Activated CD4-positive, alpha-beta T cell treated with anti-CD3 and anti-CD28 coated beads, Interleukin-2, amount 10 ng/mL, durations not matched to agents 24 days and 14 days (primary cell): ENCODE measurements at places on chromosomes 11 and 22. TPM values are rescaled to one million over a fixed set of nuclear protein-coding genes. Genes with fewer than 3 reads are reported as not detected.

The OR6T1 gene
- total RNA-seq: not detected in 2 replicates

The KIF18A gene
- total RNA-seq: 15.4 and 15.5 TPM in 2 replicates

The IMMP1L gene
- 24.0 and 27.2 TPM in 2 replicates for total RNA-seq

The NNMT gene
- total RNA-seq: not detected in 2 replicates

The ACR gene
- not detected in 2 replicates for total RNA-seq

The TRIM34 gene
- total RNA-seq: 5.3 TPM in 2 replicates

The CYP2D6 gene
- total RNA-seq: 3.8 and 4.5 TPM in 2 replicates

GRCh38 chr11:112548641-112549040 is 288.0 kb upstream of the PLET1 start:
- DNase-seq: no peak

GRCh38 chr22:48456449-48456848 is 1371.2 kb downstream of the BRD1 start:
- DNase-seq: no peak

DNA sequence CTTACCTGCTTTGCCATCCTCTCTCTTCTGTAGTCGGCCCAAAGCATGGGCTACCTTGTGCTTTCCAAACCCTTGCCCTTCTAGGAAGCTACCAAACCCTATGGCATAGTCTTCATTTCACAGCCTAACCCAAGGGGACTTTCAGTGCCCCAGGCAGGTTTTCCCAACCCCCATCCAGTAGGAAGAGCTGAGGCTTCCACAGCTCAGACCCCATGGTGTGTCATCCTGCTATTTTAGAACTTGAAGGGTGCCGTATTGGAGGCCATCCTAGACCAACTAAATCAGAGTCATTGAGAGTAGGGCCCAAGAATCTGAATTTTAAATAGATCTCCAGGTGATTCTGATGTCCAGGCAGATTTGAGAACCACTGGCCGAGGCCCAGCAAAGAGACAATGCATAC is 31.9 kb upstream of the TUB start:
- no peak for DNase-seq

- peak; percentile 83 for DNase-seq
These were observed 17.9 kb downstream of the KCNE3 start for GRCh38 chr11:74449369-74449931.

DNA sequence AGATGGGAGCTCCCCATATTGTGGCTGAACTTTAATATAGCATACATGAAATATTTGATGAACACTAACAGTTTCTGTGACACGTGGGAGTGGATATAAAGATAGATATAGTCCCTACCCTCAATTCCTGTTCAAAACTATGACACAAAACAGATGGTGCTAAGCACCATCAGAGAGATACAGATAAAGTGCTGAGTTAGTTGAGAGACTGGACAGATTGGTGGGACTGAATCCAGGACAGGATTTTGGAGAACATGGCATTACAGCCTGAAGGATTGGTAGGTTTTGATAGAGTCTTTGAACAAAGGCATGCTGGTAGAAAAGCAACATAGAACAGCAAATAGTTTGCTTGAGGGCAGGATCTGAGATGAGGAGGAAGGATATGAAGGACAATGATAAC is 215.1 kb upstream of the SORL1-AS1 start:
- DNase-seq: no peak

DNA sequence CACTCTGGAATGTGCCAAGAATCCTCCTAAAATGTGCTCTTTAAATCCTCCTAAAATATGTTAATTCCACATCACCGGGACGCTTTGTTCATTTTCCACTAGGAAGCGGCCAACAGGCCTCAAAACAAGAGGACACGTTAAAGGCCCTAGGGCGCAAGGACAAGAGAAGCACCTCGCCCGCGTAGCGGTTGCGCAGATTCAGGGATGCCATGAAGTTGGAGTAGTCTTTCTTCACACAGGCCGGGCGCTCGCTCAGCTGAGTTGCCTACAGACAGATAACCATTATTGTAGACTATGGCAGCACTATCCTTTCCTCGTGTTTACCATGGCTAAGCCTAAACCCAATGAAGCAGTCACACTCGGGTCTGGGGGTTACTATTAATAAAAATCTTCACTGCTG is 29.5 kb upstream of the SERPIND1 start:
- no peak for DNase-seq
